Activated CD4-positive, alpha-beta T cell treated with anti-CD3 and anti-CD28 coated beads for 36 hours (primary cell): ENCODE measurements at places on chromosomes 1 and 21. TPM values are rescaled to one million over a fixed set of nuclear protein-coding genes. Genes with fewer than 3 reads are reported as not detected.

OR6N1 gene
- not detected for total RNA-seq

PROK1 gene
- total RNA-seq, result not detected

TMEM183A gene
- total RNA-seq, result 68.6 TPM

PIK3CD gene
- total RNA-seq, result 96.4 TPM

CFHR4 gene
- total RNA-seq, result not detected

DNA sequence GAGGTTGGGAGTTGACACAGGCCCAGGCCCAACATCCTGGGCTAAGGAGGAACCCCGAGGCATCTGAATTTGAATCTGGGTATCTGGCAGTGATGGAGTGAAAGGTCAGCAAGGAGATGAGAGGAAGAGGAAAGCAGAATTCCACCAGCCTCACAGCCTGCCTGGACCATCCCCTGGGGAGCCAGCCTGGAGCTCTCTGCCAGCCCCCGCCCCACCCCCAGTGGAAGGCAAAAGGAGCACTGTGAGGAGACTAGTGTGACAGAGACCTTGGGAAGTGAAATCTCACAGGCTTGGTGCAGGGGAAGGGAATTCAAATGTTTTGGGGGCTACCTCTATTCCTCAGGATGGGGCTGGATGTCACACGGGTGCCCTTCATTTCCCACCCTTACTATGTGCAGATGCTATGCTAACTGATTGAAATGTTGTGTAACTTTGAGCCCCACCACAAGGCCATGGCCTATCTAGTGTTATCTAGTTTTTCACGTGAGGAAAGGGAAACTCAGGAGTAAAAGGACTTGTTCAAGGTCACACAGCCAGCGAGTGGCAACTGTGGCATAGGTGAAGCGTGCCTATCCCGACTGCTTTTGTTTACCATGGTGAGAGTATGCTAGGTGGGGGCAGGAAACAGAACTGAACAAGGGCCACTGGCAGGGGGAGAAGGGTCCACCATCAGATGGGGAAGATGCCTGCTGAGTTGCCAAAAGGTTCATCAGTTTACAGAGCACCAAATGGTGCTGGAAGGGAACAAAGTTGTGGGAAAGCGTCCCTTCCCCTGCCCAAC is 29.8 kb downstream of the AHDC1 start:
- no peak for DNase-seq
- no peak overlapping the region for H3K4me3 ChIP-seq
- no peak overlapping the region for H3K27ac ChIP-seq
- H3K4me1 ChIP-seq, result peaks cover 4% of the 10 kb centered on the region
